ENCODE measurements at places on chromosomes 16 and 17. TPM values are rescaled to one million over a fixed set of nuclear protein-coding genes. Genes with fewer than 3 reads are reported as not detected.

Gene FAM171A2
- total RNA-seq, result 12.1 TPM

Gene NAGPA
- total RNA-seq, result 7.3 TPM

Gene ZNF267
- 19.8 TPM for total RNA-seq

Gene ALDH3A1
- 0.20 TPM for total RNA-seq

DNA sequence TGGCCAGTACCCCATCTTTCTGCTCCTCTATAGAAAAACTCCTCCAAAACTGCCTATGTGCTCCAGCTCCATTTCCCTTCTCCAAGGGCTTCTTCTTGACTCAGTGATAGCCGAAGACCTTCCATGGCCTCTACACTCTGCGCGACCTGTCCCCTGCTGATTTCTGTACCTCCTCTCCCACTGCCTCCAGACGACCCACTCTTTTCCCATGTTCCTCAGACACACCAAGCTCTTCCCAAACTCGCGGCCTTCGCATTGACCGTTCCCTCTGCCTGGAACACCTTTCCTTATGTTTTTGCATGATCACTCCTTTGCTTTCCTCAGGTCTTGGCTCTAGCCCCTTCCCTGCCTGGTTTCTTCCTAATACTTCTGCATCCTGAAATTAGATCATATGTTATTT lies 255.6 kb upstream of the SDK2 start:
- DNase-seq, result no peak

DNA sequence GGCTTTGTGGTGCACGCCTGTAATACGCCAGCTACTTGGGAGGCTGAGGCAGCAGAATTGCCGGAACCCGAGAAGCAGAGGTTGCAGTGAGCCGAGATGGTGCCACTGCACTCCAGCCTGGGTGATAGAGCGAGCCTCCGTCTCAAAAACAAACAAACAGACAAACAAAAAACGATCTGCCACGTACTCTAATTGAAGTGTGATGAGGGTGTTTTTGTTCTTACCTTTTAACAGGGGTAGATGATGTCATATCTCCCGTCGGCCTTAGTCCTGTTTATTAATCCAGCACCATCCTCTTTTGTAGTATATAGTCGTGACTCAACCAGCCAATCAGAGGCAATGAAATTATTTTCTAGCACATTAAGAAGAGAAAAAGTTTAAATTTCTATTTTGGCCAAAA lies 58.5 kb downstream of the IQCK start:
- DNase-seq, result no peak

Measured in spinal cord (tissue), 10 donors.